ENCODE measurements at places on chromosomes 2 and 18.

GRCh38 chr2:5942204-5942603 is 250.0 kb downstream of the SOX11 start:
- DNase-seq, result no peak

DNA sequence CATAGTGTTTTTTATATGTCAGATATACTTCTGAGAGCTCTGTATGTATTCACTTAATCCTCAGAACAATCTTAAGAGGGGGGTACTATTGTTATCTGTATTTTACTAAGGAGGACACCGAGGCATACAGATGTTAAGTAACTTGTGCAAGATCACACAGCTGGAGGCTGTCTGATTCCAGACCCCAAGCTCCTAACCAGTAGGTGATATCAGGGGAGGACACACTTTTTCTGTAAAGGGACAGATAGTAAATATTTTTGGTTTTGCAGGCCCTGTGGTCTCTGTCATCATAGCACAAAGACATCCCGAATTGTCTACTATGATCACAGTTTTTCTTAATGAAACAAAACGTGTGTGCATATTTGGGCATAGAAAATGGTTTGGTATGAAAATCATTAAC is 143.7 kb downstream of the LAMA3 start:
- no peak for DNase-seq

GRCh38 chr2:203654826-203655225 is 51.6 kb upstream of the CD28 start:
- no peak for DNase-seq

DNA sequence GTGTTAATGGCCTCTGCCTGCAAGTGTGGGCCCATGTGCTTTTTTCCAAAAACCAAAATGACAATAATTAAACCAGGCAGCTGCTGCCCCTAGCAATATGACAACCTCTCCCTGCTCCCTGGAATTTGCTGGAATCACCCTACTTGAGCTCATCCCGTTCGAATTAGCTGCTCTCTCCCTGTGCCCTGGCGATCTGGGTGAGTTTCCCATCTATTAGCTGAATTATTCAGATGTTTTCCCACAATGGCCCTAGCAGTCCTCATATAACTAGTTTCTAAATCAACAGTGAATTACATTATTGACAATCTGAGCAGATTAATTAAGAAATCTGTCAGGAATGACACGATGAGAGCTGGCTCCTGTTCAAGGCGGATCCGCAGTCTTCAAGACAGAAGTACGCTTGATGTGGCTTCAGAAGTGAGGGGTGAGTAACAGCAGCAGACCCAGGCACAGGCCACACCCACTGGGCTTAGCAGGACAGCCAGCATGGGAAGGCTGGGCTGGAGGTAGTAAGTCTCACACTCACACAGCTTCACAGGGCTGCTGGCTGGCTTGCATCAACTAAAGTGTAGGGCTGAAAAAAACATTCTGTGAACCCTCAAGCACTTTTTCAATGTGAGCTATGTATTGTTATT is 366.2 kb upstream of the ID2 start:
- no peak for DNase-seq

DNA sequence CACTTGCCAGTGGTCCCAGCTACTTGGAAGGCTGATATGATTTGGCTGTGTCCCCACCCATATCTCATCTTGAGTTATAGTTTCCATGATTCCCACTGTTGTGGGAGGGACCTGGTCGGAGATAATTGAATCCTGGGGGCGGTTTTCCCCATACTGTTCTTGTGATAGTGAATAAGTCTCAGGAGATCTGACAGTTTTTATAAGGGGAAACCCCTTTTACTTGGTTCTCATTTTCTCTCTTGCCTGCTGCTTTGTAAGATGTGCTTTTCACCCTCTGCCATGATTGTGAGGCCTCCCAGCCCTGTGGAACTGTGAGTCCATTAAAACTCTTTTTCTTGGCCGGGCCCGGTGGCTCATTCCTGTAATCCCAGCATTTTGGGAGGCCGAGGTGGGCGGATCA is 265.4 kb upstream of the SPOPL start:
- no peak for DNase-seq

DNA sequence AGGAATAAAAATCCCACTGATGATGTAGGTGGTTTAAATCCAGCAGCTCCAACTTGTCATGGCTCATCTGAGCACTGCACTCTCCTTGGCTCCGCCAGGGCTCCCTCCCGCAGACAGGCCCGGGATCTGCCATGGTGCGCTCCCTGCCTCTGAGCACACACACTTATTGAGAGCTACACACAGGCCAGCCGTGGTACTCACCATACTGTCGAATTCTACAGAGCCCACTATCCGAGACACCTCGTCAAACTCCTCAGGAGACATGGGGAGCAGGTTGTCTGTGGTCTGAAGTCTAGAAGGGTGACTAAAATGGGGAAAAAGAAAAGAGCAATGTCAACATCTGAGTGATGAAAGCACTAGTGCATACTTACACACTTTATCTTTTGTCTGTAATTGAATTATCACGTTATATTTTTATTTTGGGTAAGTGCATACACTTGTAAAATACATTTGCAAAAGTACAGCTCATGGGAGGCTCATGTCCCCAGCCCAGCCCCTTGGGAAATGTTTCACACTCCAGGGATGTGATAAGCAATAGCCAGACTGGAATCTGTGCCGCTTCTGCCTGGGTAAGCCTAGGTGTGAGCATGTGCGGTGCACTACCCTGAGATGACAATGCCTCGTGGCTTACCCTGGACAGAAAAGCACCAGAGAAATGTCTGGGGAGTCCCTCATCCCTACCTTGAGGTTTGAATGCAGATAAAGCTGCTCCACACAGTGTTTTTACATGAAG is 39.2 kb downstream of the STAT1 start:
- DNase-seq, result no peak

DNA sequence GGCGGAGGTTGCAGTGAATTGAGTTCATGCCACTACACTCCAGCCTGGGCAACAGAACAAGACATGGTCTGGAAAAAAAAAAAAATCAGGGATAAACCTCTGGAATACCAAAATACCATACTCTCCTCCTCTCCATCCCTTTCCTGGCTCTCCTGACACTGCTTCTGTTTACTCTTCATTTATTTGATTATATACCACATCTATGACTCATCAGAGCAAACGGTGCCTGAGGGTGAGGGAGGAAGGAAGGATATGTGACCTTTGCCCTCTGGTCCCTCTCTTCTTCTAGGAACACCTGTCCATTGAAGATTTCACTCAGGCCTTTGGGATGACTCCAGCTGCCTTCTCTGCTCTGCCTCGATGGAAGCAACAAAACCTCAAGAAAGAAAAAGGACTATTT is 30.0 kb downstream of the VIL1 start:
- no peak for DNase-seq

- no peak for DNase-seq
These were observed 383.7 kb downstream of the SOCS6 start for GRCh38 chr18:70672581-70672980.

DNA sequence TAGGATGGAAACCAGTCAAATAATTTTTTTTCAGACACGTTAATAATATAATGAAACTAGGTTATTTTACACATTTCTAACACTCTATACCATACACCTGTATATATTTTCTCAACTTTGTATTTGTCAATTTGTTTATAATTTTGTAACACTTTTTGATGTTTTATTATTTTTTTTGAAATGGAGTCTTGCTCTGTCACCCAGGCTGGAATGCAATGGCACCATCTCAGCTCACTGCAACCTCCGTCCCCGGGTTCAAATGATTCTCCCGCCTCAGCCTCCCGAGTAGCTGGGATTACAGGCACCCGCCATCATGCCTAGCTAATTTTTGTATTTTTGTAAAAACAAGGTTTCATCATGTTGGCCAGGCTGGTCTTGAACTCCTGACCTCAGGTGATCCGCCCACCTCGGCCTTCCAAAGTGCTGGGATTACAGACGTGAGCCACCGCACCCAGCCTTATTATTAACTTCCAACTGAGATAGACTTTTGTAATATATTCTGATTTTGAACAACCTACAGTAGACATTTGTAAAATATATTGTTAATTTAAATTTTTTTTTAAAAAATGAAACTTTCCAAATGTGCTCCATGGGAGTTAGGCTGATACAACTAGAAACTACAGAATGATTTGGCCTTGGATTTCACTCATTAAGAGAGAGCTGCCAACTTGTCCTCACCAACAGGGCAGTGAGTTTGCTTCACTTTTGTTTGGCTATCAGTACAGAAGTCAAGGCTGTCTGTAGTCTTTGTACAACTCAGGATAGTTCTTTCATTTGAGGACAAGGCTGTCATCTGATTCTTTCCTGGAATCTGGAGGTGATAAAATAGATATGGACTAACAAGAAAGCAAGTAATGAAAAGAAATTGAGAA is 33.9 kb upstream of the COBLL1 start:
- no peak for DNase-seq
